CD4-positive, alpha-beta T cell treated with Interleukin-4 for 1 hour (primary cell): ENCODE measurements at places on chromosomes 2 and 18.
A peak's percentile ranks its signal among the peaks of the same experiment; 100 is the strongest.

DNA sequence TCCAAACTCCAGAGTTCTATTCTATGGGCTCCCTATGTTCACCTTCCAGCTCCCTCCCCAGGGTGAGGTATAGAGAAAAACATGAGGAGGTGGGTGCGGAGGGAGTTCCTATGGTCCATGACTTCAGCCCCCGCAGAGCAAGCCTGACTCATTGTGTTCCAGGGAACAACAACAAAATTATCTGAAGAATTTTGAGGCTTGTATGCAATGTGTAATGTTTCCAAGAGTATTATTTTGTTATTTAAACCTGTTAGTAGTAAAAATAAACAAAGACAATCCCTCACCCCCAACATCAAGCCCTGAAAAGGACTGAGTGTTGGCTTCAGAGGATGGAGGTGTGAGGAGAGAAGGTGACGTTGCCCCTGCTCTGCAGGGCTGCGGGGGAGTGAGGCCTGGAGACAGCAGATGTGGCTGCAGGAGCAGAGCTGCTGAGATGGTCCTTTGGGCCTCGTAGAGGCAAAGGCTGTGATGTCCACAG is 29.0 kb downstream of the LAMA3 start:
- no peak for DNase-seq

DNA sequence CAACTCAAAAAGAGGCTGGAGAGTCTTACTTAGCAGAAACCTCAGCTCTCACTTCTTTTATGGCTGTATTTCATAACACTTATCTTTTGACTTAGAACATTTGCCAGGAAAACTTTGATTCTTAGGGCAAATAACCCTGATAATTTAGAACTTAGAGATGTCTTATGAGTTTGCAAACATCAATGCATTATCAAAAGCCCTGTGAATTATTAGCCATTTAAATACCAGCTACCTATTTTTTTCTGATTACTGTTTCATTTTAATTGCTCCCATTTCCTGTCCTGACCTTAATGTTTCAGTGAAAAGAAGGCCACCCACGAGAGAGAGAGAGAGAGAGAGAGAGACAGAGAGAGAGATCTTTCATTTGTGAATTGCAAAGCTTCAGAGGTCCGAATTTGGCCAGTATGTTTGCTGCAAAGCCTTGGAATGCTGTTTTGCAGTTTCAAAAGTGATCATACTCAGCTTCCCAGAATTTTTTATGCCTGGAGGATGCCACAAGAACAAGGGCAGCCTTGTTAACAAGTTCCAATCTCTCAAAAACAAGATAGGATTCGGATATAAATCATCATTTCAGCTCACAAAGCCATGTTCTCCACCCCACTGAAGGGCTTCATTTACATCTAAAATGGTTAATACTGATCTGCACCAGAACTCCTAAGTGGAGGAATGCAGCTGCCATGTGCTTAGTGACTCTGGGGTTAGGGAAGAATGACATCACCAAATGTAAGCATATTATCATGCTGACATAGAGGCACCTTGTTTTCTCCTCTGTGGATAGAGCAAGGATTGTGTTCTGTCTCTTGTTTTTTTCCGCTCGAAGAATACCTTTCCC is 478.2 kb downstream of the ARHGAP15 start:
- no peak for DNase-seq

- peak; percentile 47 for DNase-seq
These were observed 24.1 kb downstream of the PSMG2 start for GRCh38 chr18:12726774-12727550.

GRCh38 chr2:225399504-225399903 is at the start of gene NYAP2:
TSS of gene NYAP2 (plus strand) at chr2:225399710. CDS start at chr2:225408881, 9,171 bp downstream.
- DNase-seq, result no peak

DNA sequence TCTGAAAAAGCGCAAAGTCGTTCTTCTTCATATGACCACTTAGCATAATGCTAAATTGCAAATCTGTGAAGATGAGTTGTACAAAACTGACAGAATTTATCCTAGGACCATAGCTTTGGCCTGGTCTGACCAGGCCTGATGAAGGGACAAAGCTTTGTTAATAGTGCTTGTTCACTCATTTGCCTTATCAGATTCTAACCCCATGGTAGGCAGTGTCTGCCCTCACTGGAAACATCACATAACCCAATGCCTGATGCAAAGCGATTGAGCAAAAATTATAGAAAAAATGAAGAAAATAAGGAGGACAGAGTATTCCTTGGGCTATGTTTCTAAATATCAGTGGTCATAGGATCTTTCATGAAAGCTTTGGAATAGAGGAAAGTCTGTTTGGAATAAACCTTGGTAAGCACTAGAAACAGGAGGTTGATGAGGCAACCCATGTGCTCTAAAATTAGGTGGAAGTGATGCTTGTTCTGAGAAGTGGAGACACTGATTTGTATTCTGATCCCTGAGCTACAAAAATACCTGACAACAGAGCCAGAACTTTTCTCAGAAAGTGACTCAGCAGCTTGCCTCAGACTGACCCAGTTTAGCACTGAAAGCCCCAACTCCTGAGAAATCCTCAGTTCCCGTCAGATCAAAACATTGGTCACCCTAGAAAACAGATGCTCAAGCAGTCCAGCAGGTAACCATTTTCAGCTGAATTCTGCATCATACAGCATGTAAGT is 131.4 kb upstream of the MAPRE2 start:
- DNase-seq, result no peak

DNA sequence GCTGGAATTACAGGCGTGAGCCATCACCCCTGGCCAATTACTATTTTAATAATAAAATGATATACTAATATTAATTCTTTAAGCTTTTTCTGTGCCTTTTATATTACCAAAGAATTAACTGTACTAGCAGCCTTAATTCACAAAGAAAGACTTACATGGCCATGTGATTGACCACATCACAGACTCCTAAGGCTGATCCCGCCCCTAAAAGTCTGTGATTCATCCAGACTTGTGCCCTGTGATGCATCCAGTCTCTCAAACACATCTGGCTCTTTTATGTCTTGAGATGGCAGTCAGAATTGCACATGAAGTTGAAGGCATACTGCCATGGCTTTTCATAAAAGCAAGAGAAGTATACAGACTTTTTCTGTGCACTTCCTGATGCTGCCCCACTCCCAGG is 91.7 kb downstream of the DTNA start:
- DNase-seq, result no peak

GRCh38 chr2:237669628-237670392 is 42.4 kb downstream of the LRRFIP1 start:
- DNase-seq, result no peak
